Activated T-helper 2 cell treated with anti-CD3 and anti-CD28 coated beads, Interferon-gamma antibody, Interleukin-2, Interleukin-4, amounts not matched to agents 10 μg/mL and 5 μg/mL and 100 μg/mL, durations not matched to agents 14 hours and 24 hours and 36 hours (primary cell): ENCODE measurements at places on chromosomes 2 and 18.

GRCh38 chr2:165182029-165182428 is 21.8 kb downstream of the SCN3A start:
- H3K4me3 ChIP-seq = no peak overlapping the region
- H3K27me3 ChIP-seq = no peaks in the 10 kb centered on the region
- DNase-seq = no peak
- H3K4me1 ChIP-seq = peaks cover 2% of the 10 kb centered on the region
- no peaks in the 10 kb centered on the region for H3K36me3 ChIP-seq

DNA sequence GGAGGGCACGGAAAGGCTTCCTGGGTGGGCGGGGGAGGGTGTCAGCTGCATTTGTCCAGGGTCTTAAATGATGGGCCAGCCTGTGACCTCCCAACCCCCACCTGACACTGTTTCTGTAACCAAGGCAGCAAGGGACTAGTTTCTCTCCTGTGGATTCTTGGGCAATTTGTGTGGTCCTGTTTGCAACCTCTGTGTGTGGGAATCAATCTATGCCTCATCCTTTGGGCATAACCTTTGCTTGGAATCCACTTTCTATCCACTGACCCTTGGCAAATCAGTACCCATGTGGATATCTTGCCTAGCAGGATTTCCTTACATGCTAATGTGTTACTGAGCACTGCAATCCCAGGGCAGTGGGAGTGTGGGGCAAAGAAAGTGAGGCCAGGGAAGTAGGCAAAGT is 54.1 kb downstream of the GPR39 start:
- no peaks in the 10 kb centered on the region for H3K36me3 ChIP-seq
- H3K4me3 ChIP-seq = no peak overlapping the region
- H3K4me1 ChIP-seq = no peaks in the 10 kb centered on the region
- no peak overlapping the region for H3K27ac ChIP-seq

GRCh38 chr2:65500310-65501040 is 68.1 kb upstream of the SPRED2 start:
- no peaks in the 10 kb centered on the region for H3K4me1 ChIP-seq
- H3K36me3 ChIP-seq = no peaks in the 10 kb centered on the region
- no peak for DNase-seq
- H3K4me3 ChIP-seq = no peak overlapping the region

- no peaks in the 10 kb centered on the region for H3K36me3 ChIP-seq
- no peak for DNase-seq
- peaks cover 10% of the 10 kb centered on the region for H3K27me3 ChIP-seq
- H3K27ac ChIP-seq = no peak overlapping the region
Observed at GRCh38 chr18:77168811-77169311, 36.3 kb upstream of the MBP start.

DNA sequence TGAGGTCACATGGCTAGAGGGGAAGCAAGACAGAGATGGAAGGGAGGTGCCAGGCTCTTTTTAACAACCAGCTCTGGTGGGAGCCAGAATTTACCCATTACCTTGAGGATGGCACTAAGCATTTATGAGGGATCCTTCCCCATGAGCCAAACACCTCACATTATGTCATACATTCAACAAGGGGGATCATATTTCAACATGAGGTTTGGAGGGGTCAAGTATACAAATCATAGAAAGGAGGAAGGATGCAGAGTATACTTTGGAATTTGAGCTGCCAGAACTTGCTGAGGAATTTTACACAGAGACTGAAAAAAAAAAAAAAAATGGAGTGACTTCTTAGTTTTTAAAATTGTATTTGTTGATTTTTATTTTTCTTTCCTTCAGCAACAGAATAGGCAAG is 891.4 kb downstream of the CCDC85A start:
- no peaks in the 10 kb centered on the region for H3K4me1 ChIP-seq
- no peak overlapping the region for H3K27ac ChIP-seq
- no peaks in the 10 kb centered on the region for H3K36me3 ChIP-seq
- no peaks in the 10 kb centered on the region for H3K27me3 ChIP-seq
- no peak for DNase-seq

DNA sequence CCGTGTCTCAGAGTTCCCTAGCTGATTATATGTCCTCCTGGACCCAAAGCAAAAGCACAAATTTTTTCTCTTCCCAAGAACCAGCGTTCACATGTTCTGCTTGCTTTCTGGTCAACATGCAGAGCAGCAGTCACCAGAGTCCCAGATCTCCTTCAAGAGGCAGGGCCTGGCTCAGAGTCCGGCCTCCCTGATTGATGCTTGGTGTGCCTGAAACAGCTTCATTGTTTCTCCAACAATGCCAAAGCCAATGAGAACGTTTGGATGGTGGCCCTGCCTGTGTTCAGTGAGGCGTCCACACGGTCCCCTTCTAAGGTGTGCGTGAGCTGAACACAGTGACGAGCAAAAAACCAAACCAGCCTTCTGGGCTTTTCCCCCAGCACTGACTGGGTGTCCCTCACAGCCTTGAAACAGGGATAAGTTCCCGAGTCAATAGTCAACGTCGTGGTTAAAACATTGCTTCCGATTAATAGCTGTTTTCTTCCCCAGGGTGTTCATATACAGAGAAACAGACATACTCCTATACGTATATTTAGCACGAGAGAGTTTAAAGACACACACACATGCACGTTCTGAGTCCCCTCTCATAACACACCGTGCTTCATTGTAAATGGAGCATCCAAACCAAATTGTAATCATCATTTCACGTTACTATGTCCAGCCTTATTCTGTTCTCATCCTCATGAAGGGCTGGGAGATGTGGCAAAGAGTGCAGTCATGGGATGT is 19.3 kb upstream of the POU3F3 start:
- H3K27me3 ChIP-seq = peaks cover 3% of the 10 kb centered on the region
- no peaks in the 10 kb centered on the region for H3K36me3 ChIP-seq
- no peak overlapping the region for H3K27ac ChIP-seq
- H3K4me3 ChIP-seq = no peak overlapping the region
- DNase-seq = no peak

DNA sequence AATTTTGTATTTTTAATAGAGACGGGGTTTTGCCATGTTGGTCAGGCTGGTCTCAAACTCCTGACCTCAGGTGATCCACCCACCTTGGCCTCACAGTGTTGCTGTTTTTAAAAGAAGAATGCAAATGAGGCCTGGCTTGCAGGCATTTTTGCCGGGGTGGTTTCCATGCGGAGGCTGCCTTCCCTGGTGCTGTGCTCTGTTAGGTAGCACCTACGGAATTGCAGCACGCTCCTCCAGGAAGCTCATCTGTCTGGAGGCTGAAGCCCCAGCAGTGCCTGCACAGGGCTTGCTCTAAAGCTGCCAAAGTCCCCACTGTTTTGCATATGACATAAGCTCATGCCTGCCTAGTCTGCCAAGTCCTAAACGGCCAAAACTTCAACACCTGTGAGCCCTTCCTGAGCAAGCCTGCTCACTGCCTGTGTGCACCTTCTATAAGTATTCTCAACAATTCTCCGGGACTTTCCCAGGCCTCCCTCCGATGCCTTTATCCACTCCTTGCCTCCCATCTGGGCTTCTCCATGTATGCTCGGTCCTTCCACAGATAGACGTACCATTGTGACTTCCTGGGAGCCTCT is 551.3 kb upstream of the RAB6C start:
- no peaks in the 10 kb centered on the region for H3K4me1 ChIP-seq
- H3K4me3 ChIP-seq = no peak overlapping the region
- no peaks in the 10 kb centered on the region for H3K27me3 ChIP-seq
- no peak overlapping the region for H3K27ac ChIP-seq

DNA sequence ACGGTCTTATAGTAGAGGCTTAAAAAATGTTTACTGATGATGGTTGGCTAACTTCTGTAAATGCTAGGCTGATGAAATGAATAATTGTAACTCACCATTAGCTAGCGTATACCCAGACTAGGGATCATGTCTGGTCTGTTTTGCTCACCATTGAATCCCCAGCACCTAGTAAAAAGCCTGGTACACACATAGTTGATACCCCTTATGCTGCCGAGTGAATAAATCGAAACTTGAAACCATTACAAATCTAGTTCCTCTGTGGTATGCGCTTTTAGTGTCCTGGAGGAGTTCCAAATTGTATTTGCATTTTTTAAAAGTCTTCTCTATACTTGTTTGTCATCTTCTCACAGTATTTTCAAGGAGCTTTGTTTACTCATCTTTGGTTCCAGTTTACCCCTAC is 1.3 kb downstream of the TAF1B start:
- H3K27ac ChIP-seq = peak overlapping the region; percentile 89
- no peaks in the 10 kb centered on the region for H3K27me3 ChIP-seq
- peaks cover 50% of the 10 kb centered on the region for H3K4me1 ChIP-seq
- H3K36me3 ChIP-seq = peaks cover 47% of the 10 kb centered on the region

DNA sequence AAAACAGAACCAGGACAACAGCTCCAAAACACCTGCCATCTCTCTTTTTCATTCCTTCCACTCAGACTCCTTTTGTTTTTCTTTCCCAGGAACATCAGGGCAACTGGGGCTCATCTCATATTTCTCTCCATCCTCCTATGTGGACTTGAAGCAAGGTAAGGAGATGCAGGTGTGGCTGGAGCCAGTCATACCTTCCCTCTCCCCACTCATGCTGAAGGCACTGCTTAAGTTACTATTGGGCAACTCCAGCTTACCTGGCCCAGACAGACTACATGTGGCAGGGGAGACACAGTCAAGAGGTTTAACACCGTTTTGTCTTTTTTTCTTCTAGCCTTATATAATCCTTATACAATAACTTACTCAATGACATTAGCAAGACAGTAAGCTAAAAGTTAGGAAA is 38.4 kb downstream of the LAMA1 start:
- no peaks in the 10 kb centered on the region for H3K4me1 ChIP-seq
- H3K27me3 ChIP-seq = no peaks in the 10 kb centered on the region
- no peak overlapping the region for H3K27ac ChIP-seq
- H3K36me3 ChIP-seq = no peaks in the 10 kb centered on the region

DNA sequence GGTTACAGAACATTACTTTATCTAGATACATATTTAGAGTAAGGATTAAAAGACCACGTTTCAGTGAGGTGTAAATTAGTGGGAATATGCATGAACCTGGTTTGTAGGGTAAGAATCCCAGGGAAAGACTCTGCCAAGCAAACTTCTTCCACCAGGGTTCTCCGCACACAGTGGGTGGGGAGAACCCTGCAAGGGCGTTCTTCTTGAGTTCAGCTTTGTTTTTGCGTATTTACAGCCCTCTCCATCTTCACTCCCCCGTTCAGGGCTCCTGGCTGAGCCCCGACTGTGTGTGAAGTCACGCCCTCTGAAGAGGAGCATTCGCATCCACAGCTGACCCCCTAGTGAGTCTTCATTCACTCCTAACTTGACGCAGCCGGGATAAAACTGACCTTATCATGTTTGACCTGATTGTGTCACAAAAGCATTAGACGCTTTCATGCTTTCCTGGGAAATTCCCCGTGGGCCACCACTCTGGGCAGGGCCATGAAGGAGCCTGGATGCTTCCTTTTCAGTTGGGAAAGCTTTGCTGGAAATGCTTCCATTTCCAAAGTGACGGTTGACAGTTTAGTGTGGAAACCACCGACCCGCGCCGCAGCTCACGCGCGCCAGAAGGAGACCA is 1.0 kb downstream of the ALKAL2 start:
- peaks cover 8% of the 10 kb centered on the region for H3K4me1 ChIP-seq
- DNase-seq = no peak
- H3K4me3 ChIP-seq = peak overlapping the region; percentile 75
- no peak overlapping the region for H3K27ac ChIP-seq

DNA sequence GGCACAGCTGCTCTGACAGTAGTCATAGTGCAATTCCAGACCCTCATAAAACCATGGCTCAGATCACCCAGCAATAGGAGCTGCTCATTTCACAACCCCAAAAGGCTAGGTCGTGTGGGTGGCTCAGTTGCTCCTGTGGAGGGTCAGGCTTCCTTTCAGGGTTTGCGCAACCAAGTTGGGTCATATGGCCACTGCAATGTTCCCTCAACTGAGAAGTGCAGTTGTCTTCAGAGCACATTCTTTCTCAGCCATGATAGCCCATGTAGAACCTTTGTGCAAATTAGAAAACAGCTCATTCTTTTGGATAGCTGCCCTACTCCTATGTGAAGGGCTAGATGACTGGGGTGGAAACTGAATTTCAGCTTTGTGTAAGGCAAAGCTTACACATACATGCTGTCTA is 3.2 kb downstream of the SERPINB13 start:
- no peak overlapping the region for H3K4me3 ChIP-seq
- H3K4me1 ChIP-seq = no peaks in the 10 kb centered on the region
- DNase-seq = no peak
- peaks cover 4% of the 10 kb centered on the region for H3K27me3 ChIP-seq

GRCh38 chr2:201156036-201156435 is 26.9 kb upstream of the CASP10 start:
- H3K27me3 ChIP-seq = no peaks in the 10 kb centered on the region
- peaks cover 79% of the 10 kb centered on the region for H3K36me3 ChIP-seq
- no peak for DNase-seq
- H3K27ac ChIP-seq = no peak overlapping the region
- peaks cover 21% of the 10 kb centered on the region for H3K4me1 ChIP-seq

DNA sequence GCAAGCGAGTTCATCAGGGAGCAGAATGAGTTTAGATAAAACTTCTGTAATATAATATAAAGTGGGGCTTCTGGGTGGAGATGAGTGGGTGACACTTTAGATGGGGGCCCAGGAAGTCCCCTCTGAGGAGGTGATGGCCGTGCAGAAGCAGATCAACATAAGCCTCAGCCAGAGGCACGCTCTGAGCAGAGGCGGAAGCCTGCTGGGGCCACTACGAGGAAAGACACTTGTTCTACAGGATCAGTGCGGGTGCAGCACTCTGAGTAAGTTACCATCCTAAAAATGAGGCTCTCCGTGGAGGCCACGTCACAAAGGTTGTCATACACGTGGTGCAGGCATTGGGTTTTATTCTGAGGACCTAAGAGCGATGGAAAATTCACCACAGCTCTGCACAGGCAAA is 22.3 kb downstream of the TMEM18 start:
- DNase-seq = peak; percentile 4
- H3K27me3 ChIP-seq = peaks cover 2% of the 10 kb centered on the region
- no peaks in the 10 kb centered on the region for H3K36me3 ChIP-seq
- no peak overlapping the region for H3K4me3 ChIP-seq
- H3K27ac ChIP-seq = no peak overlapping the region
- peaks cover 20% of the 10 kb centered on the region for H3K4me1 ChIP-seq

- DNase-seq = no peak
- no peak overlapping the region for H3K4me3 ChIP-seq
- peaks cover 14% of the 10 kb centered on the region for H3K4me1 ChIP-seq
- no peaks in the 10 kb centered on the region for H3K36me3 ChIP-seq
- H3K27ac ChIP-seq = no peak overlapping the region
- H3K27me3 ChIP-seq = peaks cover 5% of the 10 kb centered on the region
Observed at GRCh38 chr2:24404491-24404921, 44.2 kb upstream of the ITSN2 start.

- H3K36me3 ChIP-seq = no peaks in the 10 kb centered on the region
- H3K4me1 ChIP-seq = peaks cover 14% of the 10 kb centered on the region
- H3K4me3 ChIP-seq = no peak overlapping the region
- DNase-seq = no peak
- H3K27ac ChIP-seq = no peak overlapping the region
Observed at GRCh38 chr2:96118698-96119388, 2.5 kb upstream of the ADRA2B start.

GRCh38 chr18:79010802-79011201 is 31.2 kb downstream of the SALL3 start:
- no peak for DNase-seq
- no peaks in the 10 kb centered on the region for H3K4me1 ChIP-seq
- H3K27ac ChIP-seq = no peak overlapping the region
- no peaks in the 10 kb centered on the region for H3K36me3 ChIP-seq

GRCh38 chr2:75667884-75668283 is 21.3 kb downstream of the MRPL19 start:
- no peak overlapping the region for H3K27ac ChIP-seq
- peaks cover 42% of the 10 kb centered on the region for H3K36me3 ChIP-seq
- no peak overlapping the region for H3K4me3 ChIP-seq
- no peaks in the 10 kb centered on the region for H3K27me3 ChIP-seq
- peaks cover 5% of the 10 kb centered on the region for H3K4me1 ChIP-seq

- H3K4me1 ChIP-seq = peaks cover 61% of the 10 kb centered on the region
- H3K4me3 ChIP-seq = peak overlapping the region; percentile 96
- DNase-seq = no peak
- peaks cover 60% of the 10 kb centered on the region for H3K36me3 ChIP-seq
Observed at GRCh38 chr2:216110620-216111019, 1.5 kb downstream of the XRCC5 start.
